Activated T-helper 9 cell treated with anti-CD3 and anti-CD28 coated beads, Interleukin-2, amount 50 U/mL, for 16 hours (primary cell): ENCODE measurements at places on chromosomes 4 and X.

DNA sequence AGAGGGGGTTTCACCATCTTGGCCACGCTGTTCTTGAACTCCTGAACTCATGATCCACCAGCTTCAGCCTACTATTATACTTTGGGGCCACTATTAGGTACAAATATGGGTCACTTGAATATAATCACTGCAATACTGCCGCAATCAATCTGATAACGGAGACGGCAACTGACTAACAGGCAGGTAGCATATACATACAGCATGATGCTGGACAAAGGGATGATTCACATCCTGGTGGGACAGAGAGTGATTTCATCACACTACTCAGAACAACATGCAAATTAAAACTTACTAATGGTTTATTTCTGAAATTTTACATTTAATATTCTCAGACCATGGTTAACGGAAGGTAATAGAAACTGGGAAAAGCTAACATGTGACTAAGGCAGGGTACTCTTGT, 10.9 kb downstream of the LRBA start:
- no peak for DNase-seq

DNA sequence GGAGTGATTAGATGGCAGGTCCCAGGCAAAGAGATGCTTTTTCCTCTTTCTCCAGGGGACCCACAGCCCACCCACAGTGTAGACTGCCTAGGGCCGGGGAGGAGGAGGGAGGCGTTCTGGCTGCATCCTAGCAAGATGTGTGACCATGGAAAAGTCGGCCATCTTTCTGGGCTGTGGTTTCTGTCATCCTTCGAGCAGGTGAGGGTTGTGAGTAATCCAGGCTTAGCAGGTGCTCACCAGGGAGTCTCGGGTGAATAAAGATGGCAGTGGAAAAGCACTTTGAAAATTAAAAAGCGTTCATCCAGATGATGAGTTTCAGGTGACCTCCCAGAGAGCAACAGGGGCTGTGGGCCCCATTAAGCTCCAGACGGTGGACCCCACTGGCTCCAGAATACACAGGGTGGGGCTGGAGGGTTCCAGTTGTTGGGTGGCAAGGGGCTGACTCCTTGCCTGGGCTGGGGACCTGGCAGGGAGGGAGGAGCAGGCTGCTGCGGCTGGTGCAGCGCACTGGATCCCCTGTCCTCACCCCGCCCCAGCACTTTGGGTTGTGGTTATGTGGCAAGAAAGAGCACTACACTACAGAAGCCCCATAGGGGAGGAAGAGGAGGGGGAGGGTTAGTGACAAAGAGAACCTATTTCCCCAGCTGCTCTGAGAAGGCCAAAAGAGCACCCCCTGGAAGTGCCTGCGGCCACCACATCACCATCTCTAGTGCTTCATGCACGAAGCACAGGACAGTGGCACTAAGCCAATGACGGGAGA, 23.7 kb downstream of the ELF4 start:
- DNase-seq: peak; percentile 45

DNA sequence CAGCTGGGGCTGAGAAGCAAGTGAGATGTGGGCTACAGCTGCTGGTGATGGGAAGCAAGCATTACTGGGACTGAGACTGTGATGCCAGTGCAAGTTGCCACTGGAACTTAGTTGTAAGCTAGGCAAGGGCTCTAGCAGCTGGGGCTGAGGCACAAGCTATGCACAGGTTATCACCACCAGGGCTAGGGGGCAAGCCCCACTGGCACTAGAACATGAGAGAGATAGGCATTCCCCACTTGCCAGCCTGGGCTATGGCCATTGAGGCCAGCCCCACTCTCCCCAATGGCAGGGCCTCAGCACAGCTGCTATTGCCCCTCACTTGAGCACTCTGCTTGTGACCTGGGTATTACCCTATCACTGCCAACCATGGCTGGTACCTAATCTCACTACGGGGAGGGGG, 130.8 kb upstream of the SMIM31 start:
- DNase-seq: no peak

GRCh38 chrX:54995621-54996020, 1.6 kb upstream of the PFKFB1 start:
- no peak for DNase-seq

GRCh38 chr4:76680952-76681351, 217.0 kb downstream of the SOWAHB start:
- no peak for DNase-seq

DNA sequence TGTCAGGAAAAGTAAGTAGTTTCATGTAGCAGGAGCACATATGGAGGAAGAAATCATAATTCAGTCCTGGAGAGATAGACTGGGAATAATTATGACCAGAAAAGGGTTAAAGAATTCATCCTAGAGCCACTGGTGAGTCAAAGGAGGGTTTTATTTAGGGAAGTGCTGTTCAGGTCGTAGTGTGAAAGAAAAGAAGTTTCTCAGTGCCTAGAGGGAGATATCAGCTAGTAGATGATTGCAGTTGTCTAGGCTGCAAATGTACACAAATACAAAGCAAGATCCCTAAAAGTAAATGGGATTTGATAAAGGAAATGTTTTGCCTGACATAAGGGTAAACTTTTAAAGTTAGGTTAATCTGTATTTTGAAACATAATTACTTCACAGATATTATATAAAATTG, 403.2 kb downstream of the ACTRT1 start:
- no peak for DNase-seq

DNA sequence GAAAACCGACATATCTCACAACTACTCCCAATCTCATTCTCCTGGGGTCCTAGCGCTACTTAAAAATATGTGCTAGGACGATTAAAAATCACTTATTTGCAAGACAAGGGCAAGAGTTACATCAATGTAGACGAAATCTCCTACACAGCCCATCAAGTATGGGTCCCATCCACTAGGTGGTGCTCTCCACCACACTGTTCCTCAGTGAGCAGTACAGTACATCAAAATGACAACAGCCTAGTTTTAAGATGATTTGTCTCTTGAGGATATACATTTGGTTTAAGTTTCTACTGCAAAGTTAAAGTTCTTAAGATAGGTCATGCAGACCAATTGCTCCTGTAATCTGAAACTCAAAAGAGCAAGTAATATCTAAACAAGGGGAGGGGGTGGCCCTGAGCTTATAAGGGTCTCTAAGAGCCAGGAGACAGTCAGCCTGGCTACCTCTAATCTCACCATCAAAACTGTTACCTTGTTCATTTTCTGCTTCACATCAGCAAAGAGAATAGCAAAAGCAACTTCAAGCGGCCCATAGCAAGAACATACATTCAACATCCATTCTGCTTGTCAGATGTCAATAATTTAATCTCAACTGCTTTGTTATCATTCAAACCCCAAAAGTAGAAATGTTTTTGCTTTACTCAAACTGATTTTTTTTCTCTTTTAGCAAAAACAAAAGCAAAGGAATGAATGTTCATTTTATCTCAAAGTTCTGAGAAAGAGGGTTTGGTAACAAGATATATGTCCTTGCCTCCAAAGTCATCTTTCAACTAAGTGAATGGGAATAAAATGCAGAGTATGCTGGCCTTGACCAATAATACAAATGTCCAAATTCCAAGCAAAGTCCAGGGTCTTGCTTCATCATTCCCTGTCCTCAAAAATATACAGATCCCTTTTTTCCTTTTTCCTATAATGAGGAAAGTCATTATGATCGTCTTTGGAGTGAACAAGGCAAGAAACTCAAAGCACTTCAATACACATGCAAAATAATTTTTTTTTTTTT, 53.1 kb downstream of the STX18 start:
- peak; percentile 53 for DNase-seq

GRCh38 chr4:184191267-184191666, 26.4 kb downstream of the ENPP6 start:
- no peak for DNase-seq

GRCh38 chrX:10598540-10598939, 21.8 kb downstream of the MID1 start:
- no peak for DNase-seq

DNA sequence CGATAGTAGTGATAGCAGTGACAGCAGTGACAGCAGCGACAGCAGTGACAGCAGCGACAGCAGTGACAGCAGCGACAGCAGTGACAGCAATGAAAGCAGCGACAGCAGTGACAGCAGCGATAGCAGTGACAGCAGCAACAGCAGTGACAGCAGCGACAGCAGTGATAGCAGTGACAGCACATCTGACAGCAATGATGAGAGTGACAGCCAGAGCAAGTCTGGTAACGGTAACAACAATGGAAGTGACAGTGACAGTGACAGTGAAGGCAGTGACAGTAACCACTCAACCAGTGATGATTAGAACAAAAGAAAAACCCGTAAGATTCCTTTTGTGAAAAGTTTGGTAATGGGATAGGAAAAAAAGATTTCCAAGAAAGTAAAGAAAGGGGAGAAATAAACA, 7.9 kb downstream of the DSPP start:
- no peak for DNase-seq

- DNase-seq: no peak
These were observed 161.4 kb upstream of the FAM9B start for GRCh38 chrX:9195199-9195880.

GRCh38 chr4:38717604-38718003, 53.6 kb downstream of the KLF3 start:
- no peak for DNase-seq

DNA sequence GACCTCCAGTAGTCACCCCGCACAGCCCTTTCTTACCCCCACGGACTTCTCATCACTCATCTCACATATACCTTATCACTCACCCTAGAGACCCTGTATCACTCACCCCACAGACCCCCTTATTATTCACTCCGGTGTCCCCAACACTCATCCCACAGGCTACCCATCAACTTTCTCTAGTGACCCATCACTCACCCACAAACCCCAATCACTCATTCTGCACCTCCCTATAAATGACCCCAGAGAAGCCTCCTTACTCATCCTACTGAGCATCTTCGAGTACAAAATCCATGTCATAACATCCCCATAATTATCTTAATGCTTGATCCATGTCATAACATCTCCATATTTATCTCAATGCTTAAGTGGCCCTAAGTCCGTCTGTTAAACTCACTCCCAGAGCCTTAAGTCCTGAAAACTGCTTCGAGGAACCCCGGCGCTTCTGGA, 934 bp downstream of the ZNF41 start:
- DNase-seq: no peak

DNA sequence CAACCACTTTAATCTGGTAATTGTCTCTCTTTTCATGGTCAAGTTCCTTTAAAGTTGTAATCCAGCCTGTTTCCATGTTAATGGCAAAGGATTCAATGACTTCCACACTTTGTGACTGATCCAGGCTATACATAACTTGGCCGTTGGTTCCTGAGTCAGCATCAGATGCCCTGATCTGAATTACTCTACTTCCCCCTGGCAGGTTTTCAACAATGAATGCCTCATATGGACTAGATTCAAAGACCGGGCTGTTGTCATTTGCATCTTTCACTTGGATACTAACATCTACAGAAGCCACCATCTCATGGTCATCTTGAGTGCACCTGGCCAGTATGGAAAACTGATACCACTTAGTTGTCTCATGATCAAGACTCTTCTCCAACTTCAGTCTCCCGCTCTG, 62.6 kb upstream of the MTNR1A start:
- no peak for DNase-seq

- DNase-seq: no peak
These were observed 8.9 kb downstream of the MTHFD2L start for GRCh38 chr4:74166818-74167217.

DNA sequence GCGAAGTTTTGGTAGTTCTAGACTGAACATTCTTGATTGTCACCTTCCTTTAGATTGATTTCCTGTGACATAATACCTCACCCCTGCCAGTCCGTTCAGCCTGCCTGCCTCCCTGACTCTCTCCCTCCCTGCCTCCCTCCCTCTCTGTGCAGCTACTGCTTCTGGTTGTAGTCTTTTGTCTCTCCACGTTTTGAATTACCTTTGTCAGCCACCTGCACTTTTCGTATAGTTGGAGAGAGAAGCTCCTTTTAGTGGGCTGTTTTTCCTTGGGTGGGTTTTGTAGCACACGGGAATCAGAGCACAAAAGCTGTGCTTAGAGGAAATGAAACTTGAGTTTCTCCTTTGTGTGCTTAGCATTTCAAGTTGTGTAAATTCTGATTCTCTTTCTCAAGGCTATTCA, 32.6 kb upstream of the MSMO1 start:
- DNase-seq: no peak

DNA sequence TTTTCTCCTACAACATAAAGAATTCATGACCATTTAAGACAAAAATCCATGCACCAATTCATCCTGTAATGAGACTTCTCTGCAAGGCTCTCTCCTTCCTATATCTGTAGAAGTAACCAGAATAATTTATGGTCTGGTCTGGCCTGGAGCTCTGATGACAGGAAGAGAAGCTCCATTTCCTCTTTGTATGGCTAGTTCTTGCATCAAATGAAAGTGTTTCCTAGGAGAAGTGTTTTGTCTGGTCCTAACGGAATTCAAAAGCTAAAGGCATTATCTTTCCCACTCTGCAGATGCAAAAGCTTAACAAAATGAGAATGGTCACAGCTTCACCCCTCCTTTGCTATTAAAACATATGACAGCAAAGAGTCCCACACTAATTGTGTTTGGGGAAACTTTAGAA, 55.1 kb downstream of the SPATA18 start:
- DNase-seq: no peak
